ENCODE measurements at places on chromosomes 4 and X.
A peak's percentile ranks its signal among the peaks of the same experiment; 100 is the strongest.

DNA sequence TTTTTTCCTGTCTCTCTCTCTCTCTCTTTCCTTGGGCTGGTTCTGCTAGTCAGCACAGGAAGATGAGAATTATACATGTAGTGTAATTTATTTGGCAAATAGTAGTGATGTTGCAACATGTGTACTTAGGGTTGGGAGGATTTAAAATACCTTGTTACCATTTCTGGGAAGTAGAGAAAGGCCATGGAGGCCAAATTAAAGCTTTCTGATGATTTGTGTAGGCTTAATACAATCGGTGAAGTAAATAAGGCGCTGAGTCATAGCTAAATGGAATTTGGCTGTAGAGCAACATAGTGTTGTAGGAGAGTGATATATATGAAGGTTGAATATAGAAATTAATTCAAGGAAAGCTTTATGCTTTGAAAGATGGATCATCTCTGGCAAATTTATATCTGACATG, 295.3 kb downstream of the GRID2 start:
- H3K4me3 ChIP-seq: no peak overlapping the region
- H3K4me1 ChIP-seq: no peaks in the 10 kb centered on the region
- H3K36me3 ChIP-seq: no peaks in the 10 kb centered on the region
- H3K27me3 ChIP-seq: no peaks in the 10 kb centered on the region

- H3K27me3 ChIP-seq: no peaks in the 10 kb centered on the region
- H3K4me1 ChIP-seq: no peaks in the 10 kb centered on the region
- H3K4me3 ChIP-seq: no peak overlapping the region
- H3K27ac ChIP-seq: no peak overlapping the region
- H3K36me3 ChIP-seq: no peaks in the 10 kb centered on the region
Measured at GRCh38 chr4:47088298-47088697, 56.9 kb downstream of the GABRB1 start.

DNA sequence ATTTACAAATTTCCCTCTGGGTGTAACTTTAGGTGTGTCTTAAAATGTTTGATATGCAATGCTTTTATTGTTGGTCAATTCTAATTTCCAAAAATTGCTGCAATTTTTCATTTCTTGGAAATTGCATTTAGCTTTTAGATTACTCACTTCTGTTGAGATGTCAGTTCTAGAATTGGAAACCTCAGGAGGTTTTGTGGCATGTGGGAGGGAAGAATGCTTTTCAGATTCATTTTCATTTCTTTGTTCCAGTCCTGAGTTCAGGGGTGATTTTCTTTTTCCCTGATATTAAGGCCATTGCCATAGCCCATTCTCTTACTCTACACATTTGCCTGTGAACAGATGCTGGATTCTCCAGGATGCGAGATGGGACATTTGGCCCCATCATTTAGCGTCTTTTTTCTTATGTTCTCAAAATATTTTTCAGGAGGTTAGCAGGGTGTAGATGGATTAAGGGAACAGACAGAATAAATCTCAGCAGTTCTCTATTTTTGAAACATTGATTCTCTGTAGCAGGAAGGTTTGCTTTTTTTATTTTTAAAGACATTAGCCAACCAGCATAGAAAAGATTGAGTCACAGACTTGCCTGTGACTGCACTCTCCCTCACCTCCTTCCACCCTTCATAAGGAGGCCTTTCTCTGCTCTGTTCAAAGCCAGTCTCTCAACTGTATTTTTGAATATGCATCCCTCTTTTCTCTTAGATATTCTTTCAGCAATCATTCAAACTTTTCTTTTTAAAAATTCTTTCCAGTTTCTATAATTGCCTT, 238.4 kb upstream of the ANXA3 start:
- no peaks in the 10 kb centered on the region for H3K36me3 ChIP-seq
- no peak overlapping the region for H3K4me3 ChIP-seq
- DNase-seq: no peak
- peaks cover 6% of the 10 kb centered on the region for H3K27me3 ChIP-seq

DNA sequence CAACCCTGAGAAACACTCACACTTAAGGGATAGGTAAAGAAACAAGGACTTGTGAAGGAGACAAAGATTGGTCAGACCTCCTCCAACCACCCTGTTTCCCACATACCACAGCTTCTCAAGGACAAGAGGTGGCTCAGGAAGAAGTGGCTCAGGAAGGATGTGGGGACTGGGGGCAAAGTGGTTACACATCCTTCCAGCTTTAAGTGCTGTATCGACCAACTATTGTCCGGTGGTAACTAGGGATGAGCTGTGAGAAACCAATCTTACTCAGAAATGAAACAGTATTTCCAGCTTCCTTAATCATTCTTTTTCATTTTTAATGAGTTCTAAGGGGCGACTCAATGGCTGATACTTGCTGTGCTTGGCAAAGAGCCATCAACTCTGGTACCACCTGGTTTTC, 8.5 kb upstream of the LHFPL1 start:
- no peaks in the 10 kb centered on the region for H3K4me1 ChIP-seq
- DNase-seq: no peak
- no peak overlapping the region for H3K4me3 ChIP-seq
- H3K27me3 ChIP-seq: no peaks in the 10 kb centered on the region
- no peaks in the 10 kb centered on the region for H3K36me3 ChIP-seq

GRCh38 chrX:15435836-15436619, 51.8 kb upstream of the VEGFD start:
- no peak overlapping the region for H3K4me3 ChIP-seq
- H3K27ac ChIP-seq: no peak overlapping the region
- peaks cover 2% of the 10 kb centered on the region for H3K27me3 ChIP-seq

DNA sequence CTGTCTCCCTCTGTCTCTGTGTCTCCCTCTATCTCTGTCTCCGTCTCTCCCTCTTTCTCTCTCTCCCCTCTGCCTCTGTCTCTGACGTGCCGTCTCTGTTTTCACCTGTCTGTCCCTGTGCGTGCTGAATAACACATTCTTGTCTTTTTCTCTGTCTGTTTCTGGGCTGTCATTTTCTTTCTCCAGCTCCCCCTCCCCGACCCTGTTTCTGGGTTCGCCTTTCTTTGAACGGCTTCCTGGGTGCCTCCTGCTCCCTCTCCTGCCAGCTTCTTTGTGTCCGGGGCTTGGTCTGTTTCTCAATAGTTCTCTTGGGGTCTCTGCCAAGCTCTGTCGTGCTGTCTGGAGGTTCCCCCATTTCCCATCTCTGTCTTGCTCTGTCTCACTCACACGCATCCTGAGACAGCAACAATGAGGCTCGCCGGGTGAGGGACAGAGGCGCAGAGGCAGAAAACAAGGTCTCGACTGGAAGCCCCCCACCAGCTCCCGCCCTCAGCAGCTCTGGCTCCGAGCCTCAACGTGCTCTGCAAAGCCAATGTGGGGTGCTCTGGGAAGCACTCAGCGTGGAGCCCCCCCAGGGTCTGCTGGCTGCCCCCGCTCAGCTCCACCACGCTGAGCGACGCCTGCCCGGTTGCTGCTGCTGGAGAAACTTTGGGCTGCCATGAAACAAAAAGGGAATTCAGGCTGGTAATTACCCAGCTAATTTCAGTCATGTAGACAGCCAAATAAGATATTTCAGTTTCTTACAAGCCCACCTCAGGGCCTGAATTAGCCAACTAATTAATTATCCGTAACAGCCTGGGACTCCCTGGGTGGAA, 3.4 kb downstream of the CPLX1 start:
- H3K27ac ChIP-seq: no peak overlapping the region
- peaks cover 39% of the 10 kb centered on the region for H3K27me3 ChIP-seq
- H3K4me1 ChIP-seq: no peaks in the 10 kb centered on the region
- DNase-seq: no peak
- H3K36me3 ChIP-seq: no peaks in the 10 kb centered on the region
- no peak overlapping the region for H3K4me3 ChIP-seq

DNA sequence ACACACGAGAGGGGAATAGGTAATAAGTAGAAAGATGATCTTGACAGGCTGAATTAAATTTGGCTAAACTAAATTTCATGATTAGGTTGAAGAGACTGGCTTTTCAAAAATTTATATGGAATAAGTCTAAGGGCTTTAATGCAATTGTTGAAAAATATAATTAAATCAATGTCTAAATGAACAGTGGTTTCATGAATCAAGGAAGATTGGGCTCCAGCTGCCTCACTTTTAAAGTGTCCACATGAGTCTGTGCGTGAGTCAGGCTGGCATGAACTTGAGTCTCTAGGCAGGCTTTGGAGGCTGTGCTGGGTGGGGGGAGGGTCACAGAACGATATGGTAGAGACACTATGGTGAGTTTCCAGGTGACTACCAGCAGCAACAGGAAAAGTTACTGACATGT, 111.9 kb downstream of the SORBS2 start:
- H3K27me3 ChIP-seq: no peaks in the 10 kb centered on the region
- DNase-seq: no peak
- no peak overlapping the region for H3K4me3 ChIP-seq
- no peaks in the 10 kb centered on the region for H3K36me3 ChIP-seq
- H3K4me1 ChIP-seq: no peaks in the 10 kb centered on the region

GRCh38 chrX:133676344-133677122, 261.2 kb upstream of the GPC4 start:
- no peak overlapping the region for H3K27ac ChIP-seq
- no peak overlapping the region for H3K4me3 ChIP-seq
- H3K36me3 ChIP-seq: no peaks in the 10 kb centered on the region
- H3K4me1 ChIP-seq: no peaks in the 10 kb centered on the region
- H3K27me3 ChIP-seq: peaks cover 2% of the 10 kb centered on the region

DNA sequence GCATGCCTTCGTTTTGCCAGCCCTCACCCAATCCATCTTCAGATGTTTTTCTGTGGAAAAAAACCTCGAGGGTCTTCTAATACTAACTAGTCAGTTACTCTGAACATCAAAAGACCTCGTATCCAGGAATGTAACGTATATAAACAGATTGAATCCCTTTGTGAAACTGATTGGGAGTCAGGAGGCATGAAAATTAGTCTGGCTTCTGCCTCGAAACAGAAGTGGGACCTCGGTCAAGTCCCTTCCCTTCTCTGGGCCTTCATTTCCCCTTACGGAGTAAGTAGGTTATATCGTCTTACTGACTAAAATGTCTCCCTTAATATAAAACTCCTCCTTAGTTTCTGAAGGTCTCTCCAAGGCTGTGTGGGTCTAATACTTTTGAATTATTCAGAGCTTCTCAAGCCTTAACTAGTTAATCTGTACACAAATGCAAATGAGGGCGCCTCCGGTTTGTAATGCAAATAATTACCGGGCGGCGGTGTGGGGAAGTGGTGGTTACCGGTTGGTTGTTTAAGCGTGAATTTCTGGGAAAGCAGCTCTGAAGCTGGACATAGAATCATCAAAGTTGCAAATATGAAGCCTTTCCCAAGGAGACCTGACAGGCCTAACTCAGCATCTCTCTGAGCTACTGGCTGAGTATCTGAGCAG, 11.4 kb upstream of the NKRF start:
- no peaks in the 10 kb centered on the region for H3K27me3 ChIP-seq
- no peak for DNase-seq
- peaks cover 10% of the 10 kb centered on the region for H3K36me3 ChIP-seq
- peaks cover 77% of the 10 kb centered on the region for H3K4me1 ChIP-seq
- peak overlapping the region; percentile 90 for H3K27ac ChIP-seq
- peak overlapping the region; percentile 72 for H3K4me3 ChIP-seq

DNA sequence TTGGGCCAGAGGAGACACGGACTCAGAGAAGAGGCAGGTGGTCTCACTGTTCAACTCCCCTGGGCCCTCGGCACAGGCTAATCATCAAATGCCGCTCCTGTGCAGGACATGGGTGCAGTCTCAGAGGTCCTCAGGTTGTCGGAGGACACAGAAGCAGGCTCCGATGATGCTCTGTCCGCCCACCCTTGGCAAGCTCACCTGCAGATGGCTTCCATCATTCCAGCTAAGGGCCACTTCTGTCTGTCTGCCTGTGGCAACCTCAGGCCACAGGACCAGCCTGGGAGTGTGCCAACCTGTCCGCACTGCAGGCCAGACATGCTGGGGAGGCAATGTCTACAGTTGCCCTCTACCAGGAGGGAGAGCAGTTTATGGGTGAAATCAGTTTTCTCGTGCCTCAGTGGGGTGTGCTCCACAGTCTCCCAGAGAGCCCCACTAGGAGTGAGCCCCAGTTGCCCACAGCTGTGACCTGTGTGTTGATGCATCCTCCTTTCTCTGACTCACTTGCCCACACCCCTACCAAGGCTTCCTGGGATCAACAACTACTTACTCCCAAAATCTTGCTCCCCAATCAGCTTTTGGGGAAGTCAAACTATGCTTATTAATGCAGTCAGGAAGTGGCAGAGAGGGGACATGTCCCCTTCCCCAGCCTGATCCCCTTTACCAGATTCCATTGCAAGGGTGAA, 55.9 kb downstream of the HTRA3 start:
- H3K4me3 ChIP-seq: no peak overlapping the region
- H3K4me1 ChIP-seq: no peaks in the 10 kb centered on the region
- peaks cover 3% of the 10 kb centered on the region for H3K27me3 ChIP-seq
- no peak for DNase-seq
- H3K27ac ChIP-seq: no peak overlapping the region

- H3K36me3 ChIP-seq: no peaks in the 10 kb centered on the region
- peaks cover 3% of the 10 kb centered on the region for H3K4me1 ChIP-seq
- DNase-seq: no peak
- H3K27ac ChIP-seq: no peak overlapping the region
- H3K4me3 ChIP-seq: no peak overlapping the region
Measured at GRCh38 chr4:154528869-154529268, 21.3 kb downstream of the PLRG1 start.

- no peaks in the 10 kb centered on the region for H3K4me1 ChIP-seq
- no peaks in the 10 kb centered on the region for H3K36me3 ChIP-seq
- H3K4me3 ChIP-seq: no peak overlapping the region
- H3K27ac ChIP-seq: no peak overlapping the region
- H3K27me3 ChIP-seq: peaks cover 3% of the 10 kb centered on the region
Measured at GRCh38 chrX:2566055-2566454, 65.3 kb upstream of the DHRSX start.

- no peak overlapping the region for H3K4me3 ChIP-seq
- no peaks in the 10 kb centered on the region for H3K27me3 ChIP-seq
- no peak for DNase-seq
- no peaks in the 10 kb centered on the region for H3K36me3 ChIP-seq
- H3K4me1 ChIP-seq: peaks cover 16% of the 10 kb centered on the region
Measured at GRCh38 chr4:85457752-85458467, 17.0 kb upstream of the ARHGAP24 start.

DNA sequence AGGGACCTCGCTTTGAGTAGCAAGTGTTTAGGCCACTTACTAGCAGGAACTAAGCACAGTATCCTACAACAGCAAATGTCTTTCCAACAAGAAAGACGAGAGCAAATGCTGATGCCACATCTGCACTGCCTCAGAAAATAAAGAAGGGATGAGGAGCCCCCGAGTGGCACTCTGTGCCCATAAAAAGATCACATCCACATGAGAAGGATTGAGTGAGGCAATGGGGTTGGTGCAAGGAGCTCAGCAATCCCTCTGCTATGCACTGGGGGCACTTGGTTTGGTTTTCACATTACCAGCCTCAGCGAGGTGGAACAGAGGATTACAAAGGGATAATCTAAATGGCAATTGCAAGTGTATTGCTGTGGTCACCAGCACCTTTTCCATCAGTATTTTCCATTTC, 252.8 kb upstream of the SLC7A11 start:
- DNase-seq: no peak
- H3K27me3 ChIP-seq: no peaks in the 10 kb centered on the region
- no peak overlapping the region for H3K4me3 ChIP-seq
- H3K27ac ChIP-seq: no peak overlapping the region

GRCh38 chrX:30577362-30577991, at the start of gene TASL:
Gene TASL (minus strand): TSS chrX:30577766. CDS start chrX:30560355, 17,411 bp downstream.
- no peaks in the 10 kb centered on the region for H3K27me3 ChIP-seq
- peak; percentile 17 for DNase-seq
- peak within 1 kb of the TSS; percentile 96 for H3K27ac ChIP-seq
- H3K4me3 ChIP-seq: peak within 1 kb of the TSS; percentile 93

- no peaks in the 10 kb centered on the region for H3K36me3 ChIP-seq
- H3K4me3 ChIP-seq: no peak overlapping the region
- peaks cover 13% of the 10 kb centered on the region for H3K4me1 ChIP-seq
- H3K27ac ChIP-seq: no peak overlapping the region
Measured at GRCh38 chr4:2300431-2301224, 38.7 kb upstream of the MXD4 start.

- no peak for DNase-seq
- no peaks in the 10 kb centered on the region for H3K36me3 ChIP-seq
- no peak overlapping the region for H3K27ac ChIP-seq
- H3K4me3 ChIP-seq: no peak overlapping the region
- peaks cover 27% of the 10 kb centered on the region for H3K27me3 ChIP-seq
- H3K4me1 ChIP-seq: no peaks in the 10 kb centered on the region
Measured at GRCh38 chr4:47817275-47817674, 20.6 kb downstream of the CORIN start.

All from activated B cell treated with CpG ODN at 0.5 μM for 24 hours (primary cell).